ENCODE measurements at places on chromosomes 11 and 22. TPM values are rescaled to one million over a fixed set of nuclear protein-coding genes. Genes with fewer than 3 reads are reported as not detected.

The ACR gene
- not detected for total RNA-seq

The PIWIL4 gene
- 0.41 TPM for total RNA-seq

The CSNK2A3 gene
- 1.2 TPM for total RNA-seq

- DNase-seq = no peak
- H3K4me3 ChIP-seq = peak overlapping the region; percentile 97
- H3K27ac ChIP-seq = peak overlapping the region; percentile 98
Observed at GRCh38 chr11:62669420-62670161, 1.9 kb upstream of the UQCC3 start.

DNA sequence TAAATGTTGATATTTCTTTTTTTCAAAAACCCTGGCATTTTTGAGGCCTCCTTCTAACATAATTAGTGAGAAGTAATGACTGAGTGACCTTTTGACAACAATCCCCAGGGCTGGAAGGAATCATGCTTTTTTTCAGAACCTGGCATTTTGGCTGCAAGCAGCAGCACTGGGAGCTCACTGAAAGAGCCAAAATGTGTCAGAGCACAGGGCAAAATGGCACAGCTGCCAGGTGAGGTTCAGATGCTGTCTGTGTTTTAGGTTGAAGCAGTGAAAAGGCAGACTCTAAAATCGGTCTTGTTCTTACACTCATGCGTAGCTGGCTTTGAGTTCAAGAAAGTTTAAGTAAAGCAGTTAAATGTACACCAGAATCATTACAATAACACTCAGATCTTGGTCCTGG is 1063.8 kb downstream of the DLG2 start:
- no peak overlapping the region for H3K4me3 ChIP-seq
- no peaks in the 10 kb centered on the region for H3K27me3 ChIP-seq
- H3K36me3 ChIP-seq = no peaks in the 10 kb centered on the region
- no peak overlapping the region for H3K27ac ChIP-seq
- no peak for DNase-seq

GRCh38 chr11:79482800-79483199 is 42.0 kb upstream of the TENM4 start:
- no peak overlapping the region for H3K27ac ChIP-seq
- H3K27me3 ChIP-seq = peaks cover 2% of the 10 kb centered on the region
- no peak for DNase-seq
- no peaks in the 10 kb centered on the region for H3K36me3 ChIP-seq
- no peak overlapping the region for H3K4me3 ChIP-seq

DNA sequence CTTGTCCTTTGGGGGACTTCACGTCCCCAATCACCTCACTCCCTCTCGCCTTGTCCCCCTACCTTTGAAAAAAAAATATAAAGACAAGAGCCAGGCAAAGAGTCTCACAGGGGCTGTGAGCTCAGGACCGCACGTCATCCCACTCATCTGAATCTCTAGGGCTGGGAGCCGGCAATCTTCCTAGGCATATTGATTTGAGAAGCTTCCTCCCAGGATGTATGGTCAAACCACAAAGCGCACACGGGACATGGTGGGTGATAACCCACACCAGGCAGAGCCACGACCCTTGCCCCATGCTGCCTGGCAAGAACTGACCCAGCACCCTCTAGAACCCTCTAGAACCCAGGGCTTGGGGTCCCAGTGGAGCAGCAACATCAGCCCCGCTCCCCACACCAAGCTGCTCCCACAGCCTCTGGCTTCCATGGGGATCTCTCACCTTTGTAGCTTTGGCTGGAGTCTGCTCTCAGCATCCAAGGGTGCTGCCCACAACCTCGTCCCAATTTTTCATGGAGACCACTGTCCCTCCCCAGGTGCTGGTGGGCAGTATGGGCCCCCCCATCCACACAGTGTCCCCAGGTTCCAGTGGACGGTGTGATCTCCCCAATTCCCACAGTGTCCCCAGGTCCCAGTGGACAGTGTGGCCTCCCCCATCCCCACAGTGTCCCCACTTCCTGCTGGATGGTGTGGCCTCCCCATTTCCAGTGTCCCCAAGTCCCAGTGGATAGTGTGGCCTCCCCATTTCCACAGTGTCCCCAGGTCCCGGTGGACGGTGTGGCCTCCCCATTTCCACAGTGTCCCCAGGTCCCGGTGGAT is 85.2 kb upstream of the FGF3 start:
- no peak overlapping the region for H3K27ac ChIP-seq
- H3K27me3 ChIP-seq = peaks cover 4% of the 10 kb centered on the region
- H3K36me3 ChIP-seq = no peaks in the 10 kb centered on the region
- no peak overlapping the region for H3K4me3 ChIP-seq
- H3K4me1 ChIP-seq = no peaks in the 10 kb centered on the region
- DNase-seq = no peak

GRCh38 chr22:43570531-43571165 is 158.8 kb downstream of the MPPED1 start:
- DNase-seq = no peak
- no peak overlapping the region for H3K4me3 ChIP-seq
- H3K36me3 ChIP-seq = no peaks in the 10 kb centered on the region
- no peaks in the 10 kb centered on the region for H3K27me3 ChIP-seq
- H3K27ac ChIP-seq = no peak overlapping the region

Data from activated T-helper 1 cell treated with anti-CD3 and anti-CD28 coated beads, Interleukin-12 subunit alpha, Interleukin-12 subunit beta, Interleukin-2, Interleukin-4 antibody, amounts not matched to agents 30 ng/mL and 10 ng/mL and 1 ng/mL, durations not matched to agents 14 hours and 24 hours and 36 hours (primary cell).